Omental fat pad (tissue), 4 donors: ENCODE measurements at places on chromosomes 6 and 20. TPM values are rescaled to one million over a fixed set of nuclear protein-coding genes. Genes with fewer than 3 reads are reported as not detected.
A peak's percentile ranks its signal among the peaks of the same experiment; 100 is the strongest.

Gene DPPA5
- not detected for total RNA-seq

Gene PRKN
- 8.4 TPM for total RNA-seq

Gene SYCP2L
- 0.47 TPM for total RNA-seq

Gene C6orf15
- not detected for total RNA-seq

Gene MDFI
- 39.2 TPM for total RNA-seq

Gene ANKRD66
- not detected for total RNA-seq

Gene TINAG
- not detected for total RNA-seq

Gene IRF4
- 4.1 TPM for total RNA-seq

Gene PPP1R14C
- total RNA-seq = 0.31 TPM

DNA sequence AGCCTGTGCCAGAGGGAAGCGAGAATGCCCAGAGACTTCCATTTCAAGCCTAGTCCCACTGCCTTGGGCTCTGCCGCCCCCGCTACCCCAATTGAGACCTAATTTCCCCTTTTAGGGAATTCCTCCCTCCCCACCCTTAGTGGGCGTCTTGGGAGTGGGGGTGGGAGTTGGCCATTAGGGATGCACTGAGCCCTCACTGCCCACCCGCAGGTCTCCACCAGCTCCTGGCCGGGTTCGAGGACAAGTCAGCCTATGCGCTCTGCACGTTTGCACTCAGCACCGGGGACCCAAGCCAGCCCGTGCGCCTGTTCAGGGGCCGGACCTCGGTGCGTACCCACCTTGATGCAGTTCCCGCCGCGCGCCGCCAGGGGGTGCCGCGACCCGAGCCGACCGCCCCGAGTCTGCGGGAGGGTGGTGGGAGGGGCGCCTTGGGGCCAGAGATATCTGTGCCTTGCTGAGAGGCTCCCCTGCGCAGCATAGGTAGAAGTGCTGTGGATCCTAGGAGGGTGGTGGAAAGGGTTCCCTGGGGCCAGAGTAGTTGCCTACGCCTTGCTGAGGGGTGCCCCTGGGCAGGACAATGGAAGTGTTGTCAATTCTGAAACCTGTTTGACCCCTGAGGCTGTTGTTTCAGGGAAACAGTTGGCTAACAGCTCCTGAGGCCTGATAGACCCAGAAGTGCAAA lies 9.2 kb downstream of the ITPA start:
- no peak for DNase-seq

DNA sequence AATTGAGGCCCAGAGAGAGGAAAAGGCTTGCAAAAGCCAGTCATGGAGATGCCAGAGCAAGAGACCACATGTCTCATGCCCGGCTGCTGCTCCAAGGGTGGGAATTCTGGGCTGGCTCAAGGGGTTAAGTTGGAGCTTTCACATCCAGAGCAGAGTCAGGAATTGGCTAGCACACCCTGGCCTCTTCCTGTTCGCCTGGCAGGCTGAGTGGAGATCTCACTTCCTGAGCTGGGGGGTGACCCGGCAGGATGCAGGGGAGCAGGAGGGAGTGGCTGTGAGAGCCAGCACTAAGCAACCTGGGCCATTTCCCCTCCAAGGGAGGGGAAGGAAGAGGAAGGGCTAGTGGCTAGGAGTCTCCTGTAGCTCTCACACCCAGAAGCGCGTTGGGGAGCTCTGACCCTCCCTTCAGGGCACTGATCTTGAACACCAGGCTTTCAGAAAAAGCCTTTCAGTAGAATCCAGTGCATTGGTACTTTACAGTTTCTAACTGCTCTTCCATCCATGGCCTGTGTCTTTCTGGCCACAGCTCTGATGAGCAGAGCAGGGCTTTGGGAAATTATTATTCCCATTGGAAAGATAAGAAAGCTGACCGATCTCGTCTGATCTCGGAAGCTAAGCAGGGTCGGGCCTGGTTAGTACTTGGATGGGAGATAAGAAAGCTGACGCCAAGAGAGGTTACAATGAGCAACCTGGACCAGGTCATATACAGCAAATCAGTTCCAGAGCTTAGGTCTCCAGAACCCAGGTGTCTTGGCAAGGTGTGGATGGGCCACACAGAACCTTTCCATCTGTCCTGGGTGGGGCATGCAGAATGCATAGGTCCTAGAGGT lies 2.2 kb upstream of the CCM2L start:
- DNase-seq = no peak

- no peak for DNase-seq
Observed at GRCh38 chr20:9488063-9488462, 26.3 kb upstream of the LAMP5 start.

DNA sequence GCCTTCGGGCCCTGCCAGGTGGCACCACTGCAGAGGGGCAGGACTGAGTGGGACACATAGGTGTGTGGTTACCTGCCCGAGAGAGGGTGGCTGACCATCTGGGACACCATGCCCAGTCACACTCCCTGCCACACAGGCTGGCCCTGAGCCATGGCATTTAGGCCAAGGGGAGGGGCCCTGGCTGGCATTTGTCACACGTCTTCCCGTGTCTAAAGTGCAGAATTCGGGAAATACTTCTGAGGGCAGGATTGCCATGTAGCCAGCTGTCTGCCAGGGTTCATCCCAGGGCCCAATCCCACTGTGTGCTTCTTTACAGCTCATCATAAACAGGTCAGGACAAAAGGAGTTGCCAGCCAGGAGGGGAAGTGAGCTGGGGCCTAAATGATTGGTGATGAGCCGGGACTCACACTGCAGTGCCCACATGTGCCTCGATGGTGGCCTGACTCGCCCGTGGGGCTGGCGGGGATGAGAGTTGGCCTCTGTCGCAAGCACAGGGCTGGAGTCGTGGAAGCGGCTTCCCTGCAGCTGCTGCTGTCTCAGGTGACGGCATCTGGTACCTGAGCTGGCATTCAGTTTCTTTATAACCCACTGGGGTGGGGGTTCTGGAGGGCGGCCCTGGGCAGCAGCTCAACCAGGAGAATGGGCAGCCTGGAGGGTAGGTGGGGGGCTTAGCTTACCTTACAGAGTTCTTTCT lies 5.9 kb upstream of the UNC93A start:
- DNase-seq = no peak

DNA sequence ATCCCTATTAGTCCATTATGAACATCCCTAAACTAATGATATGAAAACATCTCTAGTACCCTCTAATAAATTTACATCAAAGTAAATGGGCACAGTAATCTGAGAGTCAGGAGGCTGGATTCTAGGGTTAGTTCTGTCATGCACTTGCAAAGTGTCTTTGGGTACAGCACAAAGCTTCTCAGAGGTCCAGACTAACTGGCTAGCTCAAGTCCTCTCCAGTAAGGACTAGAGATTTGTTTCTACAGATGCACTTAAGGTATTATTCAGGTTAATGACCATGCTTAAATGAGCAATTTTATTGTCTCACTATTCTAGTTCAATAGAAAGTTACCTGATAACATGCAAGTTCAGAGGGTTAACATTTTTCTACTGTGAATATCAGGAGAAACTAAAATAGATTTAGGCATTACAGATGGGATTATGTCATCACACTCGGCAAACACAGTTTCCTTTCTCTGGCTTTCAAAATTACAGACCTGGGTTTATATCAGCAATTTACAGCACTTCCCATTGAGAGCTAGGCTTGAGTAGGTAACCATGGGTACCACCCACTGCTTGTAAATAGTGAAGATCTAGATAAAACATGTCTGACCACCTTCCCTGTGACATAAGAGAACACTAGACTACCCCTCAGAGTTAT lies 402.9 kb upstream of the RUNX2 start:
- no peak for DNase-seq

- no peak for DNase-seq
Observed at GRCh38 chr6:168183613-168183970, 104.6 kb upstream of the FRMD1 start.

DNA sequence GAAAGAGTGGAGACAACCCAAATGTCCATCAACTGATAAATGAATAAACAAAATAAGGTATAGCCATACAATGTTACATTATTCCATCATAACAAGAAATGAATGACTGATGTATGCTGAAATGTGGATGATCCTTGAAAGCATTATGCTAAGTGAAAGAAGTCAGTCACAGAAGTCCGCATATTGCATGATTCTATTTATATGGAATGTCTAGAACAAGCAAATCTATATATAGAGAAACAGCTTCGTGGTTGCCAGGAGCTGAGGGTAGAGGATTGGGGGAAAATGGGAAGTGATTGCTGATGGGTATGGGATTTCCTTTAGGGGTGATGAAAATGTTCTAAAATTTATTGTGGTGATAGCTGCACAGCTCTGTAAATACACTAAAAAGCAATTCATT lies 196.8 kb downstream of the ATXN1 start:
- no peak for DNase-seq

DNA sequence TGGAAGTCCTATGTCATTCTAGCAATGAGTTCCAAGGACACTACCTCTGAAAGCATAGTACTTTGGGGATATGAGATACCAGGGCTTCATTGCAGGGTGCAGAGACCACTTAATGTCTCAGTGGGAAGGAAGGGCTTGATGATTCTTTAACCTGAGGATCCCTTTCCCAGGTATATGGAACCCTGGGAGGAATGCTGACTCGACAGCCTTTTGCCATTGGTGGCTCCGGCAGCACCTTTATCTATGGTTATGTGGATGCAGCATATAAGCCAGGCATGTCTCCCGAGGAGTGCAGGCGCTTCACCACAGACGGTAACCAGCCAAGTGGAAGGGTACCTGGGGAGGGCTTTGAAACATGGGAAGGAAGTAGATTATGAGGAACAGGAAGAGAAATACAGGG lies 4.2 kb downstream of the PSMB9 start:
- no peak for DNase-seq

- DNase-seq = no peak
Observed at GRCh38 chr6:155830531-155830930, 374.9 kb upstream of the NOX3 start.

GRCh38 chr6:28969129-28969528 lies 36.0 kb downstream of the ZNF311 start:
- DNase-seq = no peak

DNA sequence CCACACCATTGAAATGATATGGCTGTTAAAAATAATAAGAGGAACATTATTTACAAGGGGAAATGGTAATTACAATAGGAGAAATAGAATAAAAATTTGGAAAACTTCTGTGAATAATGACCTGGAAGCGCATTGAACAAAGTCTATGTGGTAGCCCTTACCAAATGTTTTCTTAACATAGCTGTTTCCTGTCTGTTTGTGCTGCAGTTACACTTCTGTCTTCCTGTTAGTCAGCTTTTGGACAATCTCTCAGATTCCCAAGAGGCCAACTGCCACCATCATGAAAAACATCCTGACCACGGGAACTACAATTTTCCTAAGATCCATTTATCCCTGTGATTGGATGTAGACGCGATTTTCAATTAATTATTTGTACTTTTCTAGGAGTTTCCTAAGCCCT lies 754.4 kb upstream of the MARCKS start:
- DNase-seq = no peak

GRCh38 chr6:166809721-166810120 lies 146.6 kb downstream of the RNASET2 start:
- DNase-seq = no peak

DNA sequence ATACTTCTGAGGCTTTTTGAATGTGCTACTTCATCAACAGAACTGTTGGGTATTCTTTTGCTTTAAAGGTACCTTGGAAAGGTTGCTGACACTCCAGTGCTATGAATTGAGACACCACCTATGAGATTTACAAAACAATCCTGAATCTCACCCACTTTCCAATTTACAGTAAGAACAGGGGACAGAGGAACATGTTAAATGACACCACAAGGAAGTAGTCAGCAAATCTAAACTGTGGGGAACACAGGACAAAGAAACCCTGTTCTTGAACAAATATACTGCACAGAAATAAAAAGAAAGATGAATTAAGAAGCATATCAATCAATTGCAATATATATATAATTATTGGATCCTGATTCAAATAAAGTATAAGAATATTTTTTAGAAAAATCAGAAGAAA lies 216.7 kb upstream of the ARID1B start:
- DNase-seq = no peak

GRCh38 chr20:57633945-57634491 lies 13.8 kb upstream of the ZBP1 start:
- DNase-seq = no peak

- DNase-seq = no peak
Observed at GRCh38 chr20:5374171-5374570, 57.4 kb upstream of the PROKR2 start.

- no peak for DNase-seq
Observed at GRCh38 chr20:53707371-53708055, 113.9 kb upstream of the ZNF217 start.

DNA sequence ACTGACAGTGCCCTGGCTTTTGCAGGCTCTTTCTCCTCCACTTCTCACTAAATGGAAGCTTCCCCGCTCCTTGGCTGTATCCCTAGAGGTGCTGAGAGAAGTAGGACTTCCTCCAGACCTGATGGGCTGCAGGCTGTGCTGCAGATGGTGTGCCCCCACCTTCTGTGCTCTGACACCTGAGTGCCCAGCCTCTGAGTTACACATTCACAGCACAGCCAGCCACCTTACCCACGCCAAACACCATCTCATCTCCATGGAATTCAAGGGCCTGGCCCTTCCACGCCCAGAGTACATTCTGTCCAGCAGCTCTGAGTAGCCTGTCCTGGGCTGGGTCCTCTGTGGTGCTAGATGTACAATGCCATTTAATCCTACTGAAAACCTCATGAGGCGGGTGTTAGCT lies 5.3 kb downstream of the SFTA2 start:
- no peak for DNase-seq

GRCh38 chr6:158311626-158312025 lies 639 bp upstream of the TULP4 start:
- no peak for DNase-seq

GRCh38 chr20:19737025-19737424 lies 21.0 kb upstream of the RIN2 start:
- no peak for DNase-seq

GRCh38 chr6:116010790-116011401 lies 49.8 kb downstream of the FRK start:
- DNase-seq = peak; percentile 62

- DNase-seq = no peak
Observed at GRCh38 chr20:1368448-1369199, 24.2 kb downstream of the FKBP1A start.

DNA sequence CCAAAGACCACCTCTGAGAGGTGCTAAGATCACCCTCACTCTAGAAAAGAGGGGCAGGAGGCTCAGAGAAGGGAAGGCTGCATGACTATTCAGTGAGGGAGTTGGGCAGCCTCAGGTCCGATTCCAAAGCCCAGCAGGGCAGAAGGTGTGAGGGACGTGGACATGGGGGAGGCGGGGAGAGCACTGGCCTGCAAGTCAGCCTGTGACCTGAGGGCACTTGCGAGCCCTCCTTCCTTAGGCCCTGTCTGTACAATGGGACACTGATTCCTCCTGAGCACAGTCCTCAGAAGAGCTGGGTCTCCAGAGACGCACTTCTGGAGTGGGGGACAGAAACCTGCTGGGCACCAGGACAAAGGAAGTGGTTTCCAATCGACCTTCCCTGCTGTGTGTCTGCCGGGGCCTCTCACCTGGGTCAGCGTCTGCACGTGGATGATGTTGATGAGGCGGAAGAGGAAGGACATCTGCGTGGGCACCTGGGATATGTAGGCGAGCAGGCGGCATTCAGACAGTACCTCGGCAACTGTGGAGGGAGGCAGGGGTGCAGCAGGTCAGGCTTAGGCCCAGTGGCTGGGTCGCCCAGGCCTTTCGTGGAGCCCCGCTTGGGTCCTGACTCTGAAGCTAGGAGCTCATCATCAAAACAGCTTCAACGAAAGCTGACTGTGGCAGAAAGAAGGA lies 48.5 kb downstream of the MYH7B start:
- DNase-seq = no peak

- DNase-seq = no peak
Observed at GRCh38 chr6:161256407-161256806, 17.5 kb downstream of the AGPAT4 start.

- DNase-seq = no peak
Observed at GRCh38 chr6:1605004-1605892, 4.5 kb upstream of the FOXC1 start.
